ENCODE measurements at places on chromosomes 13 and 19.

DNA sequence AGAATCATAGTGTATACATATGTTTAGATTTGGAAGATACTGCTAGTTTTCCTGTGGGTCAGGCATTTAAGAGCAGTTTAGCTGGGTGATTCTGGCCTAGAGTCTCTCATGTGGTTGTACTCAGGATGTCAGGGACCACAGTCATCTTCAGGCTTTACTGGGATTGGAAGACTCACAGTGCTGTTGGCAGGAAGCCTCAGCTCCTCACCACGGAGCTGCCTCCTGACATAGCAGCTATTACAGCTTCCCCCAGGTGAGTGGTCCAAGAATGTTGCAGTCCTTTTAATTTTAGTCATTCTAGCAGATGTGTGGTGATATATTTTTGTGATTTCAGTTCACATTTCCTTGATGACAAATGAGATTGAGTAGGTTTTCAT is 16.9 kb upstream of the GPR18 start:
- no peak for DNase-seq

GRCh38 chr19:8494158-8494557 is 8.3 kb downstream of the PRAM1 start:
- no peak for DNase-seq

DNA sequence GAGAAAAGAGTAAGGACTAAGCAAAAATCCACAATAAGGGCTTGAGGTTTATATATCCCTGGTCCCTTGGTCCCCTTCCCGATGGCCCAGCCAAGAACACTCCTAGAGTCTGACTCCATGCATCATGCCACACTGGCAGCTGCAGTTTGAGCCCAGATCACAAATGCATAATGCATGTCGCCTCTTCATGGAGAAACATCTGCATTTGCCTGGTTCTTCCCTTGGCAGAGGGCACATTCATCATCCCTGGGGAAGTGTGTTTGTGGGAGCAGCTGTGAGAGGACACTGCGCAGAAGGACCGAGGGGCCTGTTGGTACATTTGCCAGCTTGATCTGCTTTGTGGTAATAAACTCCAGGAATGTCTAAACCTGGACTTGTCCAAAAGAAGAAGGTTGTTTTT is 731.8 kb downstream of the FGF9 start:
- DNase-seq, result no peak

GRCh38 chr13:69180034-69180433 is 927.6 kb upstream of the ATXN8OS start:
- DNase-seq, result no peak

- no peak for DNase-seq
Measured at GRCh38 chr13:64591971-64592370, 2638.2 kb downstream of the PCDH9 start.

DNA sequence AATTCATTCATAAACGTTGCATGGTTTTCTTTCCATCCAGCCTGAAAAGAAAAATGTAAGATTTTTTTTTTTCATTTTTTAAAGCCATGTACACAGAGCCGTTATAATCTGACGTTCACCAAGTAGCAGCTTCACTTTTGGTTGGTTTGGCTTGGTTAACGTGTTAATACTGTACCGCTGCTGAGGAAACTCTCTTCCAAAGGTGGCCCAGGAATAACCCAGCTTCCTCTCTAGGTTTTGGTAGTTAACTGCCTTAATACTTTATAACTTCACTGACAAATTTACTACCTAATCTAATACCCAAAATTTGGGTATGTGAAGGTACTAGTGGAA is 1.7 kb downstream of the INTS6 start:
- no peak for DNase-seq

DNA sequence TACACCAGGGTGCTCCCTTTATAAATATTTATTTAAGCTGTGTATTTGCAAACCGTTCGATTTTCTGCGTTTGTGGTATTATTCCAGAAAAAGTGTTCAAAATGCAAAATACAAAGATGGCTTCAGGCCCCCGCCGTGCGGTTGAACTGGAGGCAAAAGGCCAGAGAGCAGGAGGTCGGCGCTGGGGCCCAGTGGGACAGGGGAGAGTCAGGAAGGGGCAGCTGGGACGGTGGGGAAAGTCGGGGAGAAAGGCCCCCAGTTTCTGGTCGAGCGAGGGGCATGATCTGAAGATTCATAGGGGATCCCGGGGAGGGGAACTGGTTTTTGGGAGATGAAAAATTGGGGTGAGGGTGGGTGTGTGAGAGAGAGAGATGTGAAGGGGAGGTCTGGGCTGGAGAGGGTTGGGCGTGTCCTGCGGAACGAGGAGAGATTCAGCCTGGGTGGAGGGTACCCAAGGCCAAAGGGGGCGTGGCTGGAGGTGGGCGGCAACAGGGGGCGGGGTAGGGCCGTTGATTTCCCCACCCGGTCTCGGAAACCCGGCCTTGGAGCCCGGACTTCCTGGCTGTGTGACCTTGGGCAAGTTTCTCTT is 678 bp downstream of the ISOC2 start:
- DNase-seq, result no peak

DNA sequence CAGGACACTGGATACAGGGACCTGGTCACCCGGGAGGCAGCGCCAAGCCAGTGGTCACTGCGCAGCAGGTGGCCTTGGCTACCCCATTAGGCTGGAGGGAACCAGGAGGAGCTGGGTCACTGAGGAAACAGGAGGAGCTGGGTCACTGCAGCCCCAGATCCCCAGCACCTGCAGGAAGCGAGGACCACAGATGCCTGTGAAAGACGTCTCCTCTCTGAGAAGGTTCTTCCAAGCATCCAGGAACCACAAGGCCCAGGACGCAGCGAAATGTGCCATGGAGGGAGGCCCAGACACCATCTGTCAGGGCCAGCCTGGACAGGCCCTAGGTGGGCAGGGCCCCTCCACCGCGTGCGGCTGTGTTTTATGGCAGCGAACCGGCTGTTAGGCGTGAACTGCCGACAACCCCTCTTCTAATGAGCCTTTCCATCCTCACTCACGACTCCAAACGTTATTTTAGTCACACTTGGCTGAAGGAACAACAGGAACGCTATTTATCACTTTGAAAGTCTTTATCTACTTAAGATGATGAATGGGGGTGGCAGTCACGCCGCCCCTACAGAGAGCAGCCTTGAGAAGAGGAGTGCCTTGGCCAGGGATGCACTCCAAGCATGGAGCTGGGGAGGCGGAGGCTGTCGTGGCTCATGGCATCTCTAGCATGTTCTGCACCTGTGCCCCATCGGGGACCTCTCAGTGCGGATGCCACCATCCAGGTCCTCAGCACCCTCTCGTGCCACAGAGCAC is 53.3 kb downstream of the CEBPG start:
- DNase-seq, result no peak

DNA sequence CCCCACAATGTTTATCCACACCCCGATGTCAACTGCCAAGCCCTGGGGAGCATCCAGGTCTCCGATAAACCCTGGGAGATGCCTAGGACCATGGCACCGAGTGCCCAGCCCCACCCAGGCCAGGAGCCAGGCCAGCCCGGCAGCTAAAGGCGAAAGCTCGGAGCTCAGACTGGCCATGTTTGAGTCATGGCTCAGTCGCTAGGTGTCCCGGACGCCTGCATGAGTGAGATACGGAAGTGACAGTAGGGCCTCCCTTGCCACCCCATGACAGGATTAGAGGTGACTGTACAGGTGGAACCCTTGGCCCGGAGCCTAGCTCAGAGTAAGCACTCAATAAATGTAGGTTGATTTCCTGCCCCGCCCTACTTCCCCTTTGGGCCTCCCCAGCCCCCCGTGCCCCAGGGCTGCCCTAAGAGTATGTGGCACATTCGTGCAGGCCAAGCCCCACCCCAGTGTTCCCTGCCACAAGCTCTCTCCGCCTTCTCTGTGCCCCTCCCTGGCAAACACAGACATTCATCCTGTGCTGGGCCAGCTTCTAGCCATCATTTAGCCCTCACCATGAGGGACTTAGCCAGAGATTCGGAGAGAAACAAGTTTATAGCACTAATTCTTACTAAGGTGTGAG is 5.8 kb upstream of the TPM4 start:
- DNase-seq, result peak; percentile 76

DNA sequence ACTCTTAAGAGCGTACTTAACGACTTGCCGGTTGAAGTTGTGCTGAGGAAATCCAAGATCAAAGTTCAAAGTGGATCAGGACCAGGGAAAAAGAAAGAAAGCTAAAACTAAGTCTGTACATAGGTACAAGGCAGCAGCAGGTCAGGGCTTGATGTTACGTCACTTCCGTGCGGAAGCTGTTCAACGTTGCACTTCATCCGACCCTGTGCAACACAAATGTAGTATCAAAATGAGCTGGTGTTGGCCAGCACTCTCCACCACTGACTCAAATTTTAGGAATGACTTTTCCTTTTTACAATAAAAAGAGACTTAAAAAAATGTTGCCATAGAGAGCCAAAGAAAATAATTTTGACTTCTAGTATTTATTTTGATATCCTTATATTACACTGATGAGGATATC is 1315.4 kb downstream of the EFNB2 start:
- no peak for DNase-seq
